Activated CD4-positive, CD25-positive, alpha-beta regulatory T cell treated with anti-CD3 and anti-CD28 coated beads, Interleukin-2, amount 50 U/mL, for 24 hours (primary cell): ENCODE measurements at places on chromosomes 16 and 17.

- ATAC-seq = no peak
These were observed 123.8 kb downstream of the GOSR1 start for GRCh38 chr17:30600830-30601494.

DNA sequence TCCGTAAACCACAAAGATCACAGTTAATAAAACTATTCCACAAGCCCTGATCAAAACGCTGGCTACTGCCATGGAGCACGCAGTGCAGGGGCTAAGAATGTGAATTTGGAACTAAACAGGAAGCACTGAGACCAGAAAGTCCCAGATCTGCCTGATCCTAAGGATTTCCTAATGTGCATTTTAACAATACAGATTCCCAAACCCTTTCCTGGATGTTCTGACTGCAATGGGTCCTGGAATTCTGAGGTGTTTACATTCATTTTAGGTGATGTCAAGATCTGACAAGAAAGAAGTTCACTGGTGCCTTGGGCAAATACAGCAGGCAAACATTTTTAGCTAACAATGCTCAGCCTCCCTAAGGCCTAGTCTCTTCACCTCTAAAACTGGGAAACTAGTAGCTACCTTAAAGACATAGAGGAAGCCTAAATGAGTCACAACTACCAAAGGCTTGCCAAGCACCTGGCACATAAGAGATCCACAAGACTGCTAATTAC, 10.3 kb downstream of the NSMCE1 start:
- no peak for ATAC-seq

- ATAC-seq = no peak
These were observed 404.8 kb downstream of the CDH13 start for GRCh38 chr16:83031524-83031923.

DNA sequence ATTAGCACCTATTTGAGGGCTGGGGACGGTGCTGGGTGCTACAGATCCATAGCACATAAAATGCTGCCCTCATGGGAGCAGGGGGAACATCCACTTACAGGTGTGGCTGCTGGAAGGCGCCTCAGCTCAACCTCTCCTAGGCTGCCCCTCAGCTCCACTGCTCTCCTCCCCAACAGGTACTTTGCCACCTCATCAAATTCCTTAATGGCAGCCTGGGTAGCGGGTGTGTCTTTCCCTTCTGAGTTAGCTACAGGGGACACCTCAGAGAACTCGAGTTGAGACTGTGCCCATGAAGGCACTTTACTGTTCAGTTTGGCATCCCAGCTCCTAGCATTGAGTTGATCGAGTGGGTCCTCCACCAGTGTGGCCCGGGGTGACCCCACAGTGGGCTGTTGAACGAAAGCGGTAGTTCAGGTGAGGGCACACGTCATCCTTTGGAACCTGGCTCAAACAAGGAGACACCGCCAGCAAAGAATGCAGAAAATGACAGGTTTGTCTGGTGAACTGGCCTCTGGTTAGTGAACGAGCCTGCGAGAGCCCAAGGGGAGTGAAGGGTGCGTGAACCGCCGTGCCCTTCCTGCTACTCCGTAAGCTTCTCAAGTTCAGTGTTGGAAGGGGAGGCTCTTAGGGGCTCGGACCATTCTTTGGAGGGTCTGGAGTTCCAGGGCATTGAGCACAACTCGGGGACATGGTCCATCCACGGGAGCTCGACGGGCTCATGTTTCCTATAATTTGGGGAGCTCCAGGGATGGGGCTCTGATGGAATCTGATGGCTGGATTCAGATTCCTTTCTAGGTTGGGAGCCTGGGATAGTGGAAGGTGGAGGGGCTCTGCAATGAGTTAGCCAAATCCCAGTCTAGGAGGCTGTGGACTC, 3.5 kb upstream of the CMIP start:
- ATAC-seq = no peak
